ENCODE measurements at places on chromosomes 5 and 9. TPM values are rescaled to one million over a fixed set of nuclear protein-coding genes. Genes with fewer than 3 reads are reported as not detected.

The CCDC183 gene
- total RNA-seq: 0.22 TPM

GRCh38 chr5:107869438-107870115, 198.8 kb upstream of the EFNA5 start:
- peak; percentile 80 for DNase-seq

GRCh38 chr5:145806923-145807322, 28.2 kb downstream of the PRELID2 start:
- no peak for DNase-seq

DNA sequence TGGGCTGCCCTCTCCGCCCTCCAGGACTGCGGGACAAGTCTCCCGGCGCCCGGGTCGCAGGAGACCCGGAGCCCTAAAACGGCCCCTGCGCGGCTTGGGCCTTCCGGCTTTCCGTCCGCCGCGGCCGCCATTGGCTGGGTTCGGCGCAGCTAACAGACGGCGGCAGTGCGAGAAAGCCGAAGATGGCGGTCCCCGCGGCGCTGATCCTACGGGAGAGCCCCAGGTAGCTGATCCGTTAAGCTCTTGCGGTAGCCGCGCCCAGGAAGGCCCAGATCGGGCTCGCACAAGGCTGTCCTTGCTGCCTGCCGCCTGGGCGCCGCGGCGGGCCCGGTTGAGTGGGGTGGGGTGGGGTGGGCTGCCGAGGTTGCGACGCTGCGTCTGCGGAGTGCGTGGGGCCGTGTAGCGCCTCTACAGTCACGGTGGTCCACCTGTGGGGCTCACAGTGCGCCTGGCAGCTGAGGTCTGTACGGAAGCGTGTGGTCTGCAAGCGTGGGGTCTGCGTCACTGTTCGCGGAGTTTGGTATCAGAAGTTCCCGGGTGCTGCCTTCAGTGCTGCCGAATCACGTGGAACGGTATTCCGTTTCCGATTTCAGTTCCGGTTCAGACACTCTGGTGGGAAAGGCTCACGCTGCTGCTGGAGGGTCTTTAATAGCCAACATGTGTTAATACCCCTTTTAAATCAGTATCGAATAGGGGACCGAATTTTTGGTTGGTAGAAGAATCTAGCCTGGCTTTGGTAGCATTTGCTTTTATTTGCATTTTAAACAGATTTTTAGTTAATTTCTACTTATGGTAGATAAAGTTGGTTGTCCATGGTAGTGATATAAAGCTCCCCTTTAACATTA, at the start of gene COMMD10:
Gene COMMD10 (plus strand): TSS at position 155 of the 845 bp plus-strand sequence.
- DNase-seq: peak; percentile 82

GRCh38 chr9:74577956-74578355, 80.8 kb downstream of the RORB start:
- DNase-seq: no peak

DNA sequence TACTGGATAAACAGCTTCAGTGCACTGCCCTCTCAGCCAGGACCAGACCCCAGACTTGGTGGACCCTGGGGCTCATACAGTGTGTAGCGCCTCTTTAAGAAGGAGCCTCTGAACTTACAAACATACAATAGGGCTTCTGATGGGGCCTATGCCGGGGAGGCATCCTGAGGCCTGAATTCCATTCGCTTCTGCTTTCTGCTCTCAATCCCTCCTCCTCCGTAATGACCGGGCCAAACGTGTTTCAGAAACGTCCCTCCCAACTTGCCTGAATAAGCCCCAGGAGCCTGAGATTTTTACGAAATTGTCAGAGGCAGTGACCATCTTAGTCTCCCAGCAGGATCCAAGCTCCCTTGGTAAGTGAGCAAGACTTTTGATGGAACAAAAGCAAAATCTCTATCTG, 128.1 kb upstream of the BOD1 start:
- no peak for DNase-seq

- DNase-seq: no peak
Measured at GRCh38 chr9:124218987-124219461, 38.7 kb upstream of the NEK6 start.

DNA sequence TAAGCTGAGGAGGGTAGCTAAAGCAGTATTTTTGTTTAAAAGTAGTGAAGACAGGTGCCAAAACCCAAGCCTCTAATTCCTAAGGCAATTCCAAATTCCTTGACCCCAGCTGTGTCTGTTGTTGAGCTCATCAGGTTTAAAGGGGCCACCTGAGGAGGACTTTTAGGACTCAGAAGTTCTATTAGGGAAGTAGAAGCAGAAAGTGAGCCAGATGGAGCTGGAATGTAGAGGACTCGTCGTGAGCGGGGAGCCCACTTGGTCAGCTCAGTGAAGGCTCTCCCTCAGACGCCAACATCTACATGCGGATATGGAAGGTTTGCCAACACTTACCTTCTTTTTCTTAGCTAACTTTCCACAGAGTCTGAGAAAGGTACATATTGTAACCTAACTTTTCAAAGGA, 102.8 kb downstream of the PLPPR1 start:
- DNase-seq: no peak

- no peak for DNase-seq
Measured at GRCh38 chr5:143376911-143377813, 26.3 kb downstream of the NR3C1 start.

- peak; percentile 11 for DNase-seq
Measured at GRCh38 chr5:140966293-140967225, at the start of gene PCDHAC2. PCDHAC2 (plus strand) TSS chr5:140966476; CDS start chr5:140966767, 291 bp downstream.

DNA sequence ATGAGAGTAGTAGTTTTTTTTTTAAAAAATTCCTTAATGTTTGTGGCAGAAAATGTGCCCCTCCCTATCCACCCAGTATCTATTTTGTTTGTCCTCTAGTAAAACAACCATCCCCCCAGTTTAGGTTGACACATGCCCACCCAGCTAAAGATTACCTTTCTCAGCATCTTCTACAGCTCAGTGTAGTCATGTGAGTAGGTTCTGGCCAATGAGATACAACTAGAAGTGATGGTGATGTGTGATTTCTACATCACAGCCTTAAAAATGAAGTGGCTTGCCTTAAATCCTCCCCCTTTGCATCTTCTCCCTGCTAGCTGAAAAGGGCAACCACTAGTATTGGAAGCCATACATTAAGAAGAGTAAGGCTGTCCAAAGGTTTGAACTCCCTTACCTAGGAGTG, 14.9 kb downstream of the CHD1 start:
- DNase-seq: no peak

DNA sequence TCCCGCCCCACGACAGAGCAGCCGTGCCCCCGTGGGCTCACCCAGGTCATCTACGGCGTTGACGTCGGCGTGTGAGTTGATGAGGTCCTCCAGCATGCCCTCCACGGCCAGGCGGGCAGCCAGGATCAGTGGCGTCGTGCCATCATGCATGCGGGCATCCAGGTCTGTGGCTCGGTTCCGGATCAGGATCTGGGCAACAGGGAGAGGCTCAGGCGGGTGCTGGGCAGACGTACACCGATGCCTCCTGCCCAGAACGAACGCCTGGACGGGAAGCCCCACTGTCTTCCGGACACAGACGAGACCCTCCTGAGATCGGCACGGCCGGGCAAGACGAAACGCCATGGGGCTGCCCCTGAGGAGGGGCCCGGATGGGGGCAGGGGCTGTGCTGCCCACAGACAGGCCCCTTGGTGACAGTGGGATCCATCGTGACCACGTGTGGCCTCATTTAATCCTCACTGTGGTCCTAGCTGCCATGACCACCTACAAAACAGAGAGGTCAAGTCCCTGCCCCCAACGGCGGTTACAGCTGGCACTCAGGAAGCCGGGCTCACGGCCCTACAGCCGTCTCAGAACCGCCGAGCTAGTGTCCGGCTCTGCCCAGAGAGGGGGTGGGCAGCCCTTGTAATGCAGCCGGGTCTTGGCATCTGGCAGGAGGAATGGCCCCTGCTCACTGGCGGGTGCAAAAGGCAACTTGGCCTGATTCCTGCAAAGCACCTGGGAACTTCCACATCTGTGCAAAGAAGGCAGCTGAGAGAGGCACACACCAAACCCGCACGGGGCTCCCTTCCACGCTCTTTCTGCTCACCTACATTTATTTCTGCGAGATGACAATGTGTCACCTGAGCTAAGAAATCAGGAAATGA, 16.5 kb upstream of the SEC16A start:
- DNase-seq: no peak

DNA sequence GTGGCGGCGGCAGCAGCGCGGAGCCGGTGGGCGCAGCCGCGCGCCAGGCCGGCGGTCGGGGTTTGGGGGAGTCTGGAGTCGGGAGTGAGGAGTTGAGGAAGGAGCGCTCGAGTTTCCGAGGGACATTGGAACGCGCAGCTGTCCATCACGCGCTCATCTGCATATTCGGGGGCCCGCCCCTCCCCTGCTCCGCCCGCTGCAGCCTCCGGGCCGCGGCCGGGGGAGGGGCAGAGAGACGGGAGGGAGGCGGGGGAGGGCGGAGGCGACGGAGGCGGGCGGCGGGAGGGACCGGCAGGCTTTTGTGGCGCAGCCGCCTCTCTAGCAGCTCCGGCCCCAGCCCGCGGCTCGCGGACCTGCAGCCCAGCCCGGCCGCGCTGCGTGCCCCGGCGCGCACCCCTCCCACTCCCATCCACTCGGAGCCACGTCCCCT, at the start of gene IRX2:
Gene IRX2 (minus strand): TSS at position 86 of the 430 bp plus-strand sequence. CDS start 264 bp downstream, outside the sequence.
- DNase-seq: peak; percentile 16

DNA sequence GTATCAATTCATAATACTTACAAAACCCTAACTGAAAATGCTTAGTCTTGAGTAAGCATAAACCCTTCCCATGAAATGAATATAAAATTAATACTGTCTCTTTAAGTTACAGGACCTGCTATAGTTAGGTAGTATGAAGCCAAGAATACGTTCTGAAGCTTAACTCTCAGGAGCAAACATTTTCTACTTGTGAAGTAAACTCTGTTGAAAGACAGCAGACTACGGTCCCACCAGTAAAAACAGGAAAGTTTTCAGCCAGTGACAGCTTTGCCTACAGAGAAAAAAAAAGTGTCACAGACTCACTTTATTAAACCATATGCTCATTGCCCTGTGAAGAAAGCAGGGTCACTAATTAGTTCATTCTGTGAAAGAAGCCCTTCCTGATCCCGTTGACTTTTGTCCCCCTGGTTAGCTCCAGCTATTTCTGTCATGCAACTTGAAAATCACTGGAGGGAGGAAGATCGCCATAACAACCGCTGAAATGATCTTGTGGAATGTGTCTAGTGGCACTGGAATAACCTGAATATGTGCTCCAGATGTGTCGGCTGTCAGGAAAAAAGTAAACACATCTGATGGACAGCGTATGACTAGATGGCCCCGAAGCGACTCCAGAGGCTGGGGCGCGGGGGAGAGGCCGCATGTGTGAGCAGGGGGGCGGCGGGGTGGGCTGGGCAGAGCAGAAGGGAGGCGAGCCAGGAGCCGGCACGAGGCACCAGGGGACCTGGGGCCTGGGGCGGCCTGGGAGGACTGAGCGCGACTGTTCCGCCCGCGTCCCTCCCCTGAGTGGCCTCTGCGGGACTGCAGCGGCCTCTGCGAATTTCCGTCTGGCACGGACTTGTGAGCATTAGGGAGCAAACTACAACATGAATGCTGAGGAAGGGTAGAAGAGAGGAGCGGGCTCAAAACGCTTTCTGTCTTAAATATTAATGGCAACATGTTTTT, 41.9 kb downstream of the BNC2 start:
- DNase-seq: peak; percentile 45

DNA sequence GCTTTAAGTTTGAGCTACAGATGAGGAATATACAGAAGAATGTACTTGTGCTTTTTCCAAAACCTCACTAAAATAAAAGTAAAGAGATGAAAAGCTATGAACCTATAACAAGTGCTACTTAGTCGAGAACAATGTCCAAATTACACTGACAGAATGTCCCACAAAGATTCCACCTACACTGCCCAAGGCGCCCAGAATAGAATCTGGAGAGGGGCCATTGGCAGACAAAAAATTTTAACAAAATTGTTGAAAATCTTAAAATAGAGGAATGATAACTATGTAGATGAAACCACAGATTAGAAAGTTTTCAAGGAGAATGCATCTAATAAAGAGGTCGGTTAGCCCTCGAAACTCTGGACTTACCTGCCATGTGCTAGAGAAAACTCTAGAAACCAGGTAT, 235.3 kb downstream of the CETN3 start:
- no peak for DNase-seq

DNA sequence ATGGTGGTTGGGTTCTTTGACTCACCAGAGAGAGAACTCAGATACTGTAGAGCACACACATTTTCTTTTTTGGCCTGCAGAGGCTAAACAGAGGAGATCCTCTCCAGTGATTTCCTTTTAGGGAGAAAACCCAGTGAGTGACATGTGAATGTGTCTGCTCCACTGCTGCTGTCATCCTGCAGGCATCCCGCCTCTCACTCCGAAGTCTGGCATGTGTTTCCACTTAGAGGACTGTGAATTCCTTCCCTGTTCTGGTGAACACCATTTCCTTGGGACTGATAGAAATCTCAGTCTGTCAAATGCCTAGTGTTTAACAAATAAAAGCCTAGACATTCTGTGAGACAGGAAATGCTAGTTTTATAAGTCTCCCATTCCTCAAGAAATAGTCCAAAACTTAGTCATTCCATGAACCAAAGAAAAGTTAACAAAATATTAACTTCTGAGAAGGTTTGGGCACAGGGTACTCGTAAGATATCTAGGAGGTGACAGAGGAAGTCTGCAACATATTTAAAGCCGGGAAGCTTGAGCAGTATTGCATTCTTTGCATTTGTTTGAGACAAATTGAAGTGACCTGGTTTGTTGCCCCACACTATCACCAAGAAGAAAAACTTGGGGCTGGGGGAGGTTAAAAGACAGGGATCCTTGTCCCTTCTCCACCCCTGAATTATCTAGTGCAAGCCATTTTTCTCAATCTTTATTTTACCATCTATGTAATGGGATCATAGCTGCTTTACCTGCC, 74.9 kb upstream of the NIPAL4 start:
- DNase-seq: no peak

GRCh38 chr5:140037012-140037411, 6.1 kb downstream of the NRG2 start:
- no peak for DNase-seq

GRCh38 chr5:172546196-172546595, 91.9 kb upstream of the SH3PXD2B start:
- no peak for DNase-seq

- DNase-seq: peak; percentile 76
Measured at GRCh38 chr5:122101636-122102285, 23.7 kb upstream of the LOX start.

The TNFSF8 gene
- total RNA-seq: not detected

DNA sequence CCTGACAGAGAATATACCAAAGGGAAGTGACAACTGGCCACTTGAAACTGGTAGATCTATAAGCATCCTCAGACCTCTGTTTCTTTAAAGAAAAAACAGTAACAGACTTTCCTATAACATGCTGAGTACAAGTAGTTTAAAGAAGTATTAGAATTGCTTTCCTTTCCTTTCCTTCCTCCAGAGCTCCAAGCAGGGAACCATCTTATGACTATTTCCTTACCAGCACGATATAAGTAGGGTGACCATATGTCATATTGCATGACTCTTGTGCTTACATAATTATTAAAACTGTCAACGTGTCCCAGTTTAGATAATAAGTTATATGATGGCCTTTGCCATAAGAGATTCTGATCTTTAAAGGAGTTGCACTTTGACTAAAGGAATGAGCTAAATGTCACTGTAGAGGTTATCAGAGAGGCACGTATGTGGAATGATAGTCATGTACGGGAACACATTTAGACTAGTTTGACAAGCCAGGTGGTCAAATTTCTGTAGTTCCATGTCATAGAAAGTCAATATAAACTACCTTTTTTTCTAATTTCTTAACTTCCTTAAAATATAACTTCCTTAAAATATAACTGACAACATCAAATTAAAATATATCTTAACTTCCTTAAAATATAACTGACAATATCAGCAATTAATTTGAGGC, 212.7 kb upstream of the CD180 start:
- DNase-seq: no peak

Measured in lung microvascular endothelial cell (primary cell).